ENCODE measurements at places on chromosomes 5 and 9. TPM values are rescaled to one million over a fixed set of nuclear protein-coding genes. Genes with fewer than 3 reads are reported as not detected.

DNA sequence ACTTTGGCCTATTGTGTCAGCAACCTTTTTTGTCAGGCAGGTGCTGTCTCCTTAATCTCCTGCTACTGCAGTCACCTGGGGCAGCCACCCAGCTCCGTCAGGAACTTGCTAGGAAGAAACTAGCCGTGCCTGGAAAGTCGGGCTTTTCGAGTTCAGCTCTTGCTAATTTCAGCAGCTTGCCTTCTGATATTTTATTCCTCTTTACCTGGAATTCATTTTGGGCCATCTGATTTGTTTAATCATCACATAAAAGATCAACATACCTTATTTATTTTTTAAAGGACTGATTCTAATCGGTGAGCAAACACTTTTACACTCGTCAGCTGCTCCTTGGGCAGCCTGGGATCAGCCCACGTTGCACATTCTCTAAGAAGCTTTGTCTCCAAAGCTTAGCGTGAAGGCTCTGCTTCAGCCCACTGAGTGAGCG is 42.2 kb downstream of the PRLR start:
- no peak for DNase-seq

DNA sequence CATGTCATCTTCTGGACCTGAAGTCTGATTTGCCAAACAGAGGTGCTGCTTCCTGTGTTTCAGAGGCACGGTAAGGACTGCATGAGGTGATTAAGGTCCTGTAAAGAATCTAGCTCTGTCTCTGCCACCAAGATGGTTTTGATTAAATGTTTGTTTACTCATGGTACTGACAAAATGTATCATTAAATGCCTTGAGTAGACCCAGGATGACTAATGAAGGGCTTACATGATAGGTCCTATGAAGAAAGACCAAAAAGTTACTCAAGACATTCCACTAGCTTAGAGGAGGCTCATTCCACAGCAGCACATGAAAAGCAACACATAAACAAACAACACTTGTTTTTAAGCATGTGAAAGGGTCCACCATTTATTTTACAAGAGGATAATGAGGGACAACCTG is 100.9 kb downstream of the BOD1 start:
- no peak for DNase-seq

GRCh38 chr5:140549237-140550144 is 2.0 kb downstream of the EIF4EBP3 start:
- DNase-seq, result peak; percentile 33

- DNase-seq, result no peak
These were observed at the start of gene FBN2 for GRCh38 chr5:128538000-128538249. FBN2 (minus strand) TSS chr5:128538245; CDS start chr5:128537603, 642 bp downstream.

DNA sequence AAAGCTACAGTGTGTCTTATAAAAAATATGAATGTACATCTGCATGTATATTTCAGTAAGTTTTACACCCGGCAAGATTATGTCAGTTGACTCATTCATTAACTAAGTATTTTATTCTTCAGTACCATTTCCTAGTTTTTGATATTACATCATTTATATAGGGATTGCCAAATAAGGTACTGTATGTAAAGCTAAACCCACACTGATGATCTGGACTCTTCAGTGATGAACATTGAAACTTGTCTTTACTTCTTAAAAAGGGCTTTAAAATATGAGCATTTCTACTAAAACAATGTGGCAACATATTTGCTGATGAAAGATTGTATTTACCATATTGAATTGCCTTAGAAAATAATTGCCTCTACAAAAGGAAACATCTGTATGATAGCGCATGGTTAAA is 151.8 kb upstream of the TLX3 start:
- no peak for DNase-seq

HAVCR1 gene
- 2.2 TPM for total RNA-seq

ACSL6 gene
- total RNA-seq, result 10.9 TPM

SPOCK1 gene
- 0.38 TPM for total RNA-seq

PCDHB9 gene
- total RNA-seq, result not detected

All from activated CD8-positive, alpha-beta memory T cell treated with anti-CD3 and anti-CD28 coated beads, Interleukin-2, amount 10 ng/mL, durations not matched to agents 7 days and 5 days (primary cell).